ENCODE measurements at places on chromosomes 7 and 10.

DNA sequence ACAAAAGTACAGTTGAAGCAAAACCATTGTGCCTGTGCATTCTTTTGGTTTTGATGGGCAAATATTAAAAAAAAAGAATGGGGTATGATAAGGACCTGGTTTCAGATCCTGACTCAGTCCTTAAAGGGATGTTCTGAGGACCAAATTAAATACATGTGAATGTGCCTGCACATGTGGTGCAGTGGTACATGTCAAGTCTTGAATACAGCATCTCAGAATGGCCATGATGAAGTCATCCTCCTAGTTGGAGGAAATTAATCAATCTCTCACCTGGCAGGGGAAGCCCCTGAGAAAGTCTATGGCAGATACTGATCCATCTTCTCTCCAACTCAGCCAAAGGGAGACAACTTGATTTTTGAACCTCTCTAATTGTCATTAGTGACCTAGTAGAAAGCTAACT is 207.0 kb downstream of the SUGCT start:
- no peak for DNase-seq

GRCh38 chr7:74027683-74028320 is at the start of gene ELN:
Gene ELN (plus strand): TSS chr7:74028173. CDS start chr7:74028188, 15 bp downstream.
- DNase-seq, result no peak

DNA sequence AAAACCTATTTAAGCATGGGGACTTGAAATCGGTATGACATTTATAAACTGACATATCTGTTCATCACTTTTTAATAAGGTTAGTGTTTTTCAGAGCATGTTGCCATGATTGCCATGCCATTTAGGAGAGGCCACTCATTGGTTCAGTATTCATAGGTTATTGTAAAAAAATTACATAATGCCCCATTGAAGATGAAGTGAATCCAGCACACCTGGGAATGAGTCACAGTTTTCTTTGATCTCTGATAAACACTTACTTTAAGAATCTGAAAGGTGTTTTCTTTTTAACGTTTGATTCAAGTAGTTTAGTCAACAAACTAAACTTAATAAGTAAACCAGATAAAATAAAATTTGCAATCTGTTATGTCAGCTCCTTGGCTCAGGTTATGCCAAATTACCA is 278.3 kb downstream of the ARL4A start:
- DNase-seq, result no peak

GRCh38 chr7:338295-339061 is 48.5 kb downstream of the FOXL3 start:
- DNase-seq, result no peak

- no peak for DNase-seq
These were observed 211.0 kb downstream of the TCF7L2 start for GRCh38 chr10:113161066-113161465.

GRCh38 chr7:17506095-17506494 is 207.6 kb downstream of the AHR start:
- DNase-seq, result no peak

Measured in CD4-positive, alpha-beta T cell treated with Interferon alpha-2 for 1 hour (primary cell).